PC-3 (cell line): ENCODE measurements at places on chromosomes 7 and 10. TPM values are rescaled to one million over a fixed set of nuclear protein-coding genes. Genes with fewer than 3 reads are reported as not detected.

HOXA3 gene
- total RNA-seq = 4.5 and 13.8 TPM in 2 replicates

RBP3 gene
- not detected in 2 replicates for total RNA-seq

LOXL4 gene
- total RNA-seq = 7.8 and 8.2 TPM in 2 replicates

IFIT1B gene
- total RNA-seq = not detected in 2 replicates

ZC3HAV1L gene
- 8.2 and 8.7 TPM in 2 replicates for total RNA-seq

AZGP1 gene
- total RNA-seq = 0.18 TPM in 1 of 2 replicates, not detected in the other

UNCX gene
- total RNA-seq = not detected in 2 replicates

CCDC172 gene
- not detected in 2 replicates for total RNA-seq

CDH23 gene
- not detected in 2 replicates for total RNA-seq

SPDYE9 gene
- total RNA-seq = not detected in 2 replicates

TDRD1 gene
- not detected in 2 replicates for total RNA-seq

ADAMTS14 gene
- total RNA-seq = 0.91 and 1.4 TPM in 2 replicates

MEIG1 gene
- total RNA-seq = 1.6 TPM in 1 of 2 replicates, not detected in the other

VWDE gene
- total RNA-seq = 5.5 and 7.7 TPM in 2 replicates

- DNase-seq = peak; percentile 52
- no peak overlapping the region for H3K27ac ChIP-seq
- no peak overlapping the region for H3K4me3 ChIP-seq
- no peaks in the 10 kb centered on the region; the same call in 1 of the 2 replicates for H3K36me3 ChIP-seq
These were observed 228.1 kb upstream of the PFKP start for GRCh38 chr10:2839081-2839725.

DNA sequence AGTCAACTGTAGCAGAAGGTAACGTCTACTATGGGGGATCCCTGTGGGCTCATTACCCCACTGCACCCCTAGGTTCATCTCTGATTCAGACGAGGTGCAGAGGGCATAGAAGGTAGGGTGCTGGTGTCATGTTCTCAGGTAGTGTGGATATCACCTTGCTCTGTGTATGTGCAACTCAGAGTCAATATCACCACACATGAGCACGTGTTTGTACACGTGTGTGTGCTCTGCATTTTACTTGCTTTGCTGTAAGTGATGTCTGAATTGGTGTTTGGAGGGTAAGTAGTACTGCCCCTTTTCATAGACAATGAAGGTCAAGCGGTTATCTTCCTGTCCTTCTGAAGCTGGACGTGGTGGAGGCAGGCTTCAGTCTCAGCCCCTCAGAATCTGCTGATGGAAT is 10.4 kb downstream of the DMBT1 start:
- DNase-seq = no peak
- no peak overlapping the region for H3K4me3 ChIP-seq
- H3K4me1 ChIP-seq = peaks cover 2% of the 10 kb centered on the region; the same call in 1 of the 2 replicates
- H3K27ac ChIP-seq = no peak overlapping the region

GRCh38 chr10:11197266-11197712 is 179.6 kb downstream of the CELF2 start:
- no peak overlapping the region for H3K27ac ChIP-seq
- DNase-seq = no peak
- no peaks in the 10 kb centered on the region for H3K36me3 ChIP-seq
- no peaks in the 10 kb centered on the region for H3K4me1 ChIP-seq
- no peak overlapping the region for H3K4me3 ChIP-seq

GRCh38 chr7:13538669-13539068 is 450.8 kb downstream of the ETV1 start:
- H3K4me3 ChIP-seq = no peak overlapping the region
- H3K27me3 ChIP-seq = no peaks in the 10 kb centered on the region
- peaks cover 17% of the 10 kb centered on the region for H3K4me1 ChIP-seq
- peak; percentile 36 for DNase-seq
- 0 out of 2 replicates have a peak overlapping the region, but pooled peaks have one; percentile 7 for H3K27ac ChIP-seq
- no peaks in the 10 kb centered on the region for H3K36me3 ChIP-seq

- H3K36me3 ChIP-seq = no peaks in the 10 kb centered on the region
- DNase-seq = no peak
- H3K4me1 ChIP-seq = no peaks in the 10 kb centered on the region
These were observed 12.5 kb upstream of the PALS2 start for GRCh38 chr7:24560772-24561171.

GRCh38 chr10:85187047-85187446 is 858.7 kb downstream of the CCSER2 start:
- no peak for DNase-seq
- H3K27me3 ChIP-seq = no peaks in the 10 kb centered on the region
- no peaks in the 10 kb centered on the region for H3K4me1 ChIP-seq
- no peak overlapping the region for H3K4me3 ChIP-seq
- no peak overlapping the region for H3K27ac ChIP-seq
- no peaks in the 10 kb centered on the region for H3K36me3 ChIP-seq

- H3K4me3 ChIP-seq = no peak overlapping the region
- no peaks in the 10 kb centered on the region for H3K36me3 ChIP-seq
- no peaks in the 10 kb centered on the region for H3K27me3 ChIP-seq
- no peak overlapping the region for H3K27ac ChIP-seq
These were observed 433.5 kb upstream of the CELF2 start for GRCh38 chr10:10584161-10584560.

- H3K4me3 ChIP-seq = no peak overlapping the region
- H3K27ac ChIP-seq = no peak overlapping the region
- H3K36me3 ChIP-seq = no peaks in the 10 kb centered on the region
- DNase-seq = no peak
- no peaks in the 10 kb centered on the region for H3K4me1 ChIP-seq
These were observed 17.6 kb upstream of the FLNC start for GRCh38 chr7:128812514-128813168.

GRCh38 chr7:165661-166337 is 26.6 kb upstream of the FAM20C start:
- H3K4me1 ChIP-seq = 0 out of 2 replicates have a peak, but pooled peaks cover 5% of the 10 kb centered on the region
- no peak for DNase-seq
- H3K27me3 ChIP-seq = no peaks in the 10 kb centered on the region; the same call in 1 of the 2 replicates

- no peak overlapping the region for H3K27ac ChIP-seq
- H3K36me3 ChIP-seq = no peaks in the 10 kb centered on the region
- no peak for DNase-seq
- peaks cover 53% of the 10 kb centered on the region for H3K4me1 ChIP-seq
These were observed 87.1 kb downstream of the KAT6B start for GRCh38 chr10:74913377-74913979.

GRCh38 chr7:111894518-111894917 is 311.7 kb downstream of the DOCK4 start:
- no peaks in the 10 kb centered on the region for H3K4me1 ChIP-seq
- H3K36me3 ChIP-seq = no peaks in the 10 kb centered on the region
- no peak overlapping the region for H3K4me3 ChIP-seq
- no peak overlapping the region for H3K27ac ChIP-seq
- DNase-seq = no peak

GRCh38 chr10:11214407-11214806 is 196.7 kb downstream of the CELF2 start:
- H3K36me3 ChIP-seq = no peaks in the 10 kb centered on the region
- H3K27ac ChIP-seq = no peak overlapping the region
- DNase-seq = no peak

GRCh38 chr7:64555046-64555445 is 7.8 kb downstream of the ZNF680 start:
- peaks cover 55% of the 10 kb centered on the region for H3K36me3 ChIP-seq
- no peaks in the 10 kb centered on the region for H3K27me3 ChIP-seq
- H3K4me3 ChIP-seq = no peak overlapping the region
- H3K4me1 ChIP-seq = no peaks in the 10 kb centered on the region
- no peak for DNase-seq

- no peak for DNase-seq
- peaks cover 4% of the 10 kb centered on the region; the same call in 1 of the 2 replicates for H3K4me1 ChIP-seq
- peaks cover 12% of the 10 kb centered on the region; the same call in 1 of the 2 replicates for H3K27me3 ChIP-seq
These were observed 9.2 kb upstream of the SLC18A3 start for GRCh38 chr10:49600781-49601400.

DNA sequence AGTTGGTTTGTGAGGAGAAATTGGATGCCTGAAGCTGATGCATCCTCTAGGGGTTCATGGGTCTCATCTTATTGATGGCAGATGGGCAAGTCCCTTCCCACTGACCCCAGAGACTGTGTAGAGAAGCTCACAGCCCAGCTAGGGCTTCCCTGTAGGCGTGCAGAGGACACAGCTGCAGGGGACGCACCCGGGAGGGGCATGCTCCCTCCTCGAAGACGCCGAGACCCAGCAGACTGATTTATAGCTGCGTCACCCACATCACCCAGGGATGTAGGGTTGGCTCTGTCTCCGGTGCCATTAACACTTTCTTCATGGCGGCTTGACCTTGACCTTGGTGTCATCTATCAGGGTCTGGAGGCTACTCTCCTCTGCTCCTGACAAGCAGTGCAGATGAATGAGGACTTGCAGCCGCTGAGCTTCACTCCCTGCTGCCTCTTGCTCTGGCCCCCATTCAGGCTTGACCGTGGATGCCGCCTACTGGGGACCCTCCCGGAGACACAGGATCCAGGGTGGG is 549.7 kb downstream of the TCERG1L start:
- H3K27me3 ChIP-seq = no peaks in the 10 kb centered on the region
- H3K36me3 ChIP-seq = no peaks in the 10 kb centered on the region
- H3K27ac ChIP-seq = no peak overlapping the region
- no peak for DNase-seq
- H3K4me1 ChIP-seq = no peaks in the 10 kb centered on the region

GRCh38 chr7:111210043-111210442 is 119.1 kb downstream of the LRRN3 start:
- H3K27ac ChIP-seq = no peak overlapping the region
- DNase-seq = no peak
- H3K4me3 ChIP-seq = no peak overlapping the region

DNA sequence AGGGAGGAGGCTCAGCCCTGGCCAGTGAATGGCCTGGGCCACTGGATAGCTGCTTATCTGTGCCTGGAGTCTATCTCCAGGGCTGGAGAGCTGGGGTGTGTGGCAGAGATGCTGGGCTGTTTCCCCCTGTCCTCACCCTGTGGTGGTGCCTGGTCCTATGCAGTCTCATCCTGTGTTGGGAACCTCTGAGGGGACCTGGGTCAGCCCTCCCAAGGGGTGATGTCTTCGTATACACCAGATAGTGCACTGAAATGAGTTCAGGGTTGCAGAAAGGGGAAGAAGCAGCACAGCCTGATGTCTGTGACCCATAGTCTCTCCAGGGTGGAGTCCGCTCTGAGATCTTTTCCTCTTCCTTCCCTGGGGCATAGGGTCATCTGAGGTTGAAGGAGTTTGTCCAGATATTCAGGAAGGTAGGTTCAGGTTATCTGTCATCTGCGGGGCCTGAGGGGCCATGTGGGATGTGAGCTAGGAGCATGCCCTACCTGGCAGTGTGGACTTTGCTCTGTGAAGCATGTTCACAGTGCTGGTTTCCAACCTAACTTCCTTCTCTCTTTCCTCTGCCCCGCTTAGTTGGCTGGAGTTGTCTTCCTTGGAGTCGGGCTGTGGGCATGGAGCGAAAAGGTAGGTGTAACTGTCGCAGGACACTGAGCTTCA is 33.4 kb upstream of the SH2D4B start:
- no peak overlapping the region for H3K27ac ChIP-seq
- H3K36me3 ChIP-seq = no peaks in the 10 kb centered on the region
- no peak overlapping the region for H3K4me3 ChIP-seq

GRCh38 chr7:585873-586272 is 66.2 kb upstream of the PDGFA start:
- DNase-seq = no peak
- H3K27me3 ChIP-seq = no peaks in the 10 kb centered on the region
- H3K36me3 ChIP-seq = no peaks in the 10 kb centered on the region
- no peak overlapping the region for H3K4me3 ChIP-seq
- H3K27ac ChIP-seq = no peak overlapping the region

- H3K27me3 ChIP-seq = no peaks in the 10 kb centered on the region
- DNase-seq = no peak
These were observed 95.3 kb downstream of the CCSER2 start for GRCh38 chr10:84423719-84424118.

GRCh38 chr7:53996876-53997275 is 545.3 kb upstream of the VSTM2A start:
- no peaks in the 10 kb centered on the region for H3K4me1 ChIP-seq
- DNase-seq = no peak
- H3K27me3 ChIP-seq = no peaks in the 10 kb centered on the region
- H3K4me3 ChIP-seq = no peak overlapping the region
- no peaks in the 10 kb centered on the region for H3K36me3 ChIP-seq
- H3K27ac ChIP-seq = no peak overlapping the region

- H3K36me3 ChIP-seq = no peaks in the 10 kb centered on the region
- H3K27me3 ChIP-seq = no peaks in the 10 kb centered on the region
- H3K4me3 ChIP-seq = no peak overlapping the region
- H3K27ac ChIP-seq = no peak overlapping the region
- H3K4me1 ChIP-seq = peaks cover 21% of the 10 kb centered on the region
These were observed 16.8 kb upstream of the MTPN start for GRCh38 chr7:135993950-135994349.
